Mucosa of gallbladder (tissue), 1 donor: ENCODE measurements at places on chromosomes 16 and 17. TPM values are rescaled to one million over a fixed set of nuclear protein-coding genes. Genes with fewer than 3 reads are reported as not detected.

The NPTX1 gene
- 5.7 TPM for total RNA-seq

The SERPINF2 gene
- 2.9 TPM for total RNA-seq

The ABCC3 gene
- total RNA-seq = 367 TPM

The GNAO1 gene
- 12.7 TPM for total RNA-seq

The MT2A gene
- 157 TPM for total RNA-seq

The FBXO39 gene
- total RNA-seq = 0.23 TPM

The CD300LB gene
- 0.49 TPM for total RNA-seq

The SLC52A1 gene
- not detected for total RNA-seq

The TTYH2 gene
- 6.9 TPM for total RNA-seq

The SCARF1 gene
- total RNA-seq = 13.2 TPM

The RPA1 gene
- 85.6 TPM for total RNA-seq

The CBFB gene
- 40.9 TPM for total RNA-seq

The CSH2 gene
- total RNA-seq = not detected

The NAGLU gene
- 51.1 TPM for total RNA-seq

The SLC5A2 gene
- total RNA-seq = 3.7 TPM

The GSG1L2 gene
- total RNA-seq = not detected

The LRRC37B gene
- 22.9 TPM for total RNA-seq

The EVPL gene
- 14.9 TPM for total RNA-seq

The ITGAD gene
- 0.09 TPM for total RNA-seq

The RASD1 gene
- total RNA-seq = 4.6 TPM

The ASGR2 gene
- total RNA-seq = 45.5 TPM

The ADAP2 gene
- total RNA-seq = 21.7 TPM

The ST3GAL2 gene
- total RNA-seq = 22.9 TPM

The OR2C1 gene
- total RNA-seq = 0.14 TPM

The CDH13 gene
- total RNA-seq = 2.0 TPM

The PLEKHM1 gene
- 71.9 TPM for total RNA-seq

The EPX gene
- total RNA-seq = not detected

The CMTM3 gene
- total RNA-seq = 19.2 TPM

The TP53TG3B gene
- total RNA-seq = not detected

The CD7 gene
- total RNA-seq = 12.0 TPM

The TEX14 gene
- 0.32 TPM for total RNA-seq

The MED31 gene
- total RNA-seq = 16.9 TPM

The SP2 gene
- total RNA-seq = 17.4 TPM

The SDK2 gene
- total RNA-seq = 12.9 TPM

The MEOX1 gene
- total RNA-seq = 5.0 TPM

The PIGQ gene
- total RNA-seq = 117 TPM

The SLC16A11 gene
- 4.5 TPM for total RNA-seq

The DPEP2 gene
- total RNA-seq = 3.4 TPM

The P2RX1 gene
- total RNA-seq = 2.8 TPM

The TNK1 gene
- total RNA-seq = 11.7 TPM

The CIAO3 gene
- total RNA-seq = 47.1 TPM

The ITGAL gene
- 16.7 TPM for total RNA-seq

The SLC16A13 gene
- 44.4 TPM for total RNA-seq

The AOC3 gene
- 125 TPM for total RNA-seq

The GP1BA gene
- total RNA-seq = not detected

The C16orf46 gene
- 1.2 TPM for total RNA-seq

The SPN gene
- 9.0 TPM for total RNA-seq

The KRT32 gene
- total RNA-seq = not detected

The UMOD gene
- 0.60 TPM for total RNA-seq

The ACSM2A gene
- 0.26 TPM for total RNA-seq

The RBFOX1 gene
- total RNA-seq = 0.55 TPM

The KARS1 gene
- 80.6 TPM for total RNA-seq

The MARVELD3 gene
- total RNA-seq = 28.8 TPM

The ZNF598 gene
- total RNA-seq = 42.1 TPM
